ENCODE measurements at places on chromosomes 1 and 21. TPM values are rescaled to one million over a fixed set of nuclear protein-coding genes. Genes with fewer than 3 reads are reported as not detected.

KRTAP12-2 gene
- total RNA-seq: not detected

GRCh38 chr21:25737421-25737820 lies 2.6 kb downstream of the GABPA start:
- no peak overlapping the region for H3K4me3 ChIP-seq
- H3K27ac ChIP-seq: no peak overlapping the region
- H3K27me3 ChIP-seq: no peaks in the 10 kb centered on the region
- DNase-seq: no peak
- no peaks in the 10 kb centered on the region for H3K36me3 ChIP-seq

- peak overlapping the region; percentile 29 for H3K4me3 ChIP-seq
- DNase-seq: no peak
- no peaks in the 10 kb centered on the region for H3K36me3 ChIP-seq
- peak overlapping the region; percentile 91 for H3K27ac ChIP-seq
Observed at GRCh38 chr21:34526241-34526617, 14.2 kb upstream of the KCNE1 start.

DNA sequence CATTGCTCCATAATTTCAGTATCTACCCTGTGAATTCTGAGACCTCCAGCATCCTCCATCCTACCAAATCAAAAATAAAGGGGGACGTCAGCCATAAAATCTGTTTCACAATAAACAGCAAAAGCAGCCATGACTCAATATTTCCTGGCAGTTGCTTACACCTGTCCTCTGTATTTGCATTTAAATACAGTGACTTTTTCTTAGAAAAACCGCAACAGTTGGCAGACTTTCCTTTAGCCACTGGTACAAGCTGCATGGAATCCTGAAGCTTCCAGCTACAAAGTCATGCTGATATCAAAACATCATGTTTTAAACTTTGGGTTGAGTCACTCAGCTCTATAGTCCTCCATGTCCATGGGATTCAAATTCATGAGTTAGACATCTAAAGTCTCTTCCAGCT lies 278.0 kb upstream of the KAZN start:
- DNase-seq: no peak
- H3K27me3 ChIP-seq: no peaks in the 10 kb centered on the region
- H3K27ac ChIP-seq: no peak overlapping the region
- no peaks in the 10 kb centered on the region for H3K4me1 ChIP-seq
- no peaks in the 10 kb centered on the region for H3K36me3 ChIP-seq
- no peak overlapping the region for H3K4me3 ChIP-seq
